NB4 (cell line): ENCODE measurements at places on chromosomes 11 and 22.
A peak's percentile ranks its signal among the peaks of the same experiment; 100 is the strongest.

GRCh38 chr22:41976070-41976901, 7.0 kb downstream of the SEPTIN3 start:
- no peak for DNase-seq

DNA sequence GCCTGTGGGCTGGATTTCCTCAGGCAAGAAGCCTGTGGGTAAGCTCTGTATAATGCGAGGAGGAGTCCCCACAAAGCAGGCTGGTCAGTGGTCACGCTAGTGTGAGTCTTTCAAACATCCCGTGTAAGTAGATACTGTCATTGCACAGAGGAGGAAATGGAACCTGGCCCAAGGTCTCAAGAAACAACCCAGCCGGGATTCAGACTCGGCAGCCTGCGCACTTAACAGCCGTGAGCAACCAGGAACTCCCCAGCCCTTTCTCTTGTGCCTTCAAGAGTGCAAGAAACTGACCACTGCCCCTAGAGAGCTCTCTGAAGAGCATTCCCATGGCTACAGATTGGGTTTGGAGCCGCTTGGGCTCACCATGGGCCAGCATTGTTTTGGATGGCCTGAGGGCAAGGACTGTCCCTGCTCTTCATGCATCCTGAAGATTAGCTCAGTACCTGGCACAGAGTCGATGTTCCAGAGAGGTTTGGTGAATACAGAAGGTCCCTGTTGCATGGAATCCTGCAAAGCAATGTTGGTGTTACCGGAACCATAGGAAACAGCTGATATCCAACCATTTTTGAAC, 6.0 kb downstream of the MPST start:
- DNase-seq: no peak

- no peak for DNase-seq
These were observed 259.4 kb downstream of the GRM5 start for GRCh38 chr11:88806410-88806809.

DNA sequence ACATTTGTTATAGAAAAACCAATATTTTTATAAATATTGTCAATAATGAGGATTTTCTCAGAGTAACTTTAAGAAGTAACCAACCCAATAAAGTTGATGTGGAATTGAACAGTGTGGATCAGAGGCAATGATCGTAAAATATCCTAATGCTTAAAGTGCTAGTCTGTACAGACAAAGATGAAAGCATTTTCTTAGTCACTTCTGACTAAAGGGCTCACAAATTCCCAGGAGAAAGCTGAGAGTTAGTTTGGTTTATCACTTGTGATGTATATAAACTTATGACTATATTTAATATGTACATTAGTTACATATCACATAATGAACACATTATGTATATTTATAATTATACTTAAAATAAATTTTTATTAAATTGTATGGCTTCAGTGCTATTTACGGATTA, 25.4 kb upstream of the DDI1 start:
- no peak for DNase-seq

GRCh38 chr11:78622666-78623065, 48.0 kb upstream of the NARS2 start:
- DNase-seq: no peak

- DNase-seq: no peak
These were observed 705.0 kb downstream of the NTM start for GRCh38 chr11:132075447-132075846.

DNA sequence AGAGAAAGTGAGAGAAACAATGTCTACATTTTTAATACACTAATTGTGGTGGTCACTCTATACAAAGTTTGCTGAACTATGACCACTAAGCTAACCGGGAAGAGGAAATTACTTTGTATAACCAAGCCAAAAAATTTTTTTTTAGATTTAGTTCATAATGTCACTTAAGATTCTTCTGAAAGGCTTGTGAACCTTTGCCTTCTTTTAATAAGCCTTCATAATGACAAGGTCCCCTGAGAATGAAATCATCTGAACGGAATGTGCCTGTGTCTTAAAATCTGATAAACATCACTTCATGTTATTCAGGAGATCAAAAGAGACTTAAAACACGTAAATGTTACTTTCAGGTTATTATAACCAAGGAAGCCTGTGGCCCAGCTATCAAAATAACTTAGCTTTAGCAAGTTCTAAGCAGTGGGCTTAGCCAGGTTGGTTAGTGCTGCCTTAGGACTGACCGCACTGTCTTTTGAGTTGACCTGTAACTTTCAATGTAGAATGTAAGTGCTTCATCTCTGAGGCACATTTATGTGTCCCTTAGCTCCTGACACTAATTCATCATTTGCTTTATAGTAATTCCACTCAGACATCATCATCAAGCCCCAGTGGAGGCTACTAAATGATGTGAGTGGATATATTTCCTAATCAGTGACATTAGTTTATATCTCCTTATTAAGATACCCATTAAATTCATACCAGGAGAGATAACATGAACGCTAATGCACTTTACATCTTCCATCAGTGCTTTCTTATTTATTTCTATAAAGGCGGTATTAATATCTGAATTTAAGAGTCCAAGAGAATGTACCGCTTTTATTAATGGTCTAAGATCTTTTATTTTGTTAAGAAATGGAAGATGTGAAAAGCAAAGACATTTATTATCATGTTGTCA, 122.5 kb downstream of the WNT11 start:
- no peak for DNase-seq

DNA sequence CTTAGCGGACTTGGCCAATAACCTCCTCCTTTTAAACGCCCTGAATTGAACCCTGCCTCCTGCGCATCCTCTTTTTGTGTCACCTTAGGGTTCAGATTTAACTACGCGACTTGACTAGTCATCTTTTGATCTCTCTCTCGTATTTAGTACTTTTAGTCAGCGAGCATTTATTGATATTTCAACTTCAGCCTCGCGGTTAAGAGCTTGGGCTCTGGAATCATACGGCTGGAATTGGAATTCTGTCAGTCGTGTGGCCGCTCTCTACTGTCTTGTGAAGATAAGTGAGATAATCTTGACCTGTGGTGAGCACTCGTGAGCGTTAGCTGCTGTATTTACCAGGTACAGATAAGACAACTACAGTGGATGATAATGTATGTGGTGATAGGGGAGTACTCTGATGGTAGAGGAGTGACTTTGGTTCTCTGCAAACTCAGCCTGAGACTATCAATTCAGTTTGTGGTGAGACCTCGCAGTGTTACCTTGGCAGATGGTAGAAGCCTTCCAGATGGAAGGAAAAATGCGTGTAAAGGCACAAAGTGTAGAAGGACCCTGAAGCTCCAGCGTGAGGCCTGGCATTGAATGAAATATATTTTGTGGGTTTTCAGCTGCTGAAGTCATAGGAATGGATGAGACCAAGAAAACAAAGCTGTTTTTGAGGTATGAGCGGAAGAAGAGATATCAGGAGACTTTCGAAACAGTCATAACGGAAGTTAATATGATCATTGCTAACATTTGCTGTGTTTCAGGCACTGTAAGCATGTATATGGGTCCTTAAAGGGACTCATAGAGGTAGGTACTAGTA, 682 bp downstream of the ATM start:
- peak; percentile 54 for DNase-seq

GRCh38 chr22:50258361-50259292, 2.9 kb downstream of the MAPK12 start:
- no peak for DNase-seq

DNA sequence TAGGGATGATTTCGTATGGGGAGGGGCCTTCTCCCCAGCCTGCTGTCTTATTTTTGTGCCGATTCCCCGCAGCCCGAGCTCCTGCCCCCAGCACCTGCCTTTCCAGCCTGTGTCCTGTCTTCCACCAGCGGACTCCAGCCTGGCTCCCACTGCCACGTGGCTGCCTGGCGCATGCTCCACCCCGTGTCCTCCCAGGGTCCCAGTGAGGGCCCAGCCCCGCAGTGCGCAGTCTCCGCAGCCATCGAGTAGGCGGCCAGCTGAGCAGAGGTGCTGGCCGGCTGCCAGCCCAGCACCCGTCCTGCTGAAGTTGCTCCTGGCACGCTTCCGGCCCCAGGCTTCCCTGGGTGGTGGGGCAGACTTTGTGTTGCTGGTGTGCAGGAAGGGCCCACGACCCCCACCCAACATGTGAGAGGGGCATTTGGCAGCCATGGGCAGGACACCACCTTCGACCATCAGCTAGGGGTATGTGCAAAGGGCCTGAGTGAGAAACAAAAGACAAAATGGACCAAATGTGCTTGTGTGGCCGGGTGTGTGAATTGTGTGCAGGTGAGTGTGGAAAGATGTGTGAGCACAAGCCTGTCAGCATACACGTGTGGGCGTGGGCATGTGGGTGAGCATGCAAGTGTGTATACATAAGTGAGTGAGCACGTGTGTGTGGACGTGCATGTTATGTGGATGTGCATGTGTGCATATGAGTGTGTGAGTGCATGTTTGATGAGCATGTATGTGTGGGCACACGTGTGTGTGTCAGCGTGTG, 55.9 kb downstream of the RTN4R start:
- no peak for DNase-seq

GRCh38 chr11:70590356-70590991, 192.1 kb downstream of the CTTN start:
- DNase-seq: no peak

- DNase-seq: no peak
These were observed 29.3 kb upstream of the CABP7 start for GRCh38 chr22:29690476-29690875.

DNA sequence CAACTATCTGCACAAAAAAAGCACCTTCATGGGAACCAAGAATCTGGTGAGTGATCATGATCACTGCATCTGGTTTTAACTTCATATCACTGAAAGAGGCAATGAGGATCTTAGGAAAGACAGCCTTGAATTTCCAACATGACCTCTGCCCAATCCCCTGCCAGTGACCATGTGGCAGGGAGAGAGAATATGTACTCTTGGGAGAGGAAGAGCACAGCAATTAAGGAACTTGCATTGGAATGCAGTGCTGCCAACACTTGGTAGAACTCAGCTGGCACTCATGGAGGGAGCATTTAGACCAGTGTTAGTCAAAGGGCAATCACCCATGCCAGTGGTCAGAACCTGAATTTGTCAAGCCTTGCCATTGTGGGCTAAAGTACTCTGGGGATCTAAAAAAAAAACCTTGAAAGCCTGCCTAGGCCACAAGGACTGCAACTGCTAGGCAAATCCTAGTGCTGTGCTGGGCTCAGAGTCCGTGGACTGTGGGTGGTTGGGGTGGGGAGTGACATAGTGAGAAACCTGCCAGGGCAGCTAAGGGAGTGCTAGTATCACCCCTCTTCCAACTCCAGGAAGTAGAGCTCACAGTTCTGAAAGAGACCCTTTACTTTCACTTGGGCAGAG, 23.1 kb downstream of the JRKL start:
- no peak for DNase-seq

DNA sequence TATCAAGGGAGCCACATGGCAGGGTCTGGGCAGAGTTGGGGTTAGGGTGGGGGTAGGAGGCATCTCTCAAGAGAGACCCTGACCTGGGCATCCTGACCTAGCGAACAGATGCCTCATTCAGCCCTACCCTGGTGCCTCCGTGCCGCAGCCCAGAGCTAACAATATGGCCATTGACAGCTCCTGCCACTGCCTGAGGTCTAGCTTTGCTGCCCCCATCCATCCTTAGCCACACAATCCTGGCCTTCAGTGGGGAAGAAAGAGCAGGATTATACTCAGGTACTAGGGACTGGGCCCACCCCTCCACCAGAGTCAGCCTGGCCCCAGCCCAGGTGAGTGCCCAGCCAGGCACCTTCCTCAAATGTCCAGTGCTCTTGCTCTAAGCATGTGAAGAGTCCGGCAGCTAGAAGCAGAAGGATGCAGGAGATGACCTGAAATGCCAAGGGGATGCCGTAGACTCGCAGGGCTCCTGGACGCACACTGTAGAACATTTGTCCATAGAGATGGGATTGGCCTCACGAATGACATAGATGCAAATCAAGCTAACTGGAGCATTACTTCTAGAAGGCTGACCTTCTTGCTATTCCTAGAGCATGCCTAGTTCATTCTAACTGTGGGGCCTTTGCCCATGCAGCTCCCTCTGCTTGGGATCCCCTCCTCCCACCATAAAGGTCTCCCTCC, 13.3 kb upstream of the SERPINH1 start:
- DNase-seq: no peak

GRCh38 chr11:135033540-135033939, 621.5 kb upstream of the B3GAT1 start:
- peak; percentile 15 for DNase-seq

GRCh38 chr22:42918500-42918899, 61.4 kb upstream of the ARFGAP3 start:
- no peak for DNase-seq

GRCh38 chr22:19606332-19607191, 82.4 kb upstream of the CLDN5 start:
- DNase-seq: no peak

- no peak for DNase-seq
These were observed 107.1 kb upstream of the CD44 start for GRCh38 chr11:35031867-35032266.

GRCh38 chr22:39220890-39221850, 23.6 kb downstream of the PDGFB start:
- DNase-seq: no peak

DNA sequence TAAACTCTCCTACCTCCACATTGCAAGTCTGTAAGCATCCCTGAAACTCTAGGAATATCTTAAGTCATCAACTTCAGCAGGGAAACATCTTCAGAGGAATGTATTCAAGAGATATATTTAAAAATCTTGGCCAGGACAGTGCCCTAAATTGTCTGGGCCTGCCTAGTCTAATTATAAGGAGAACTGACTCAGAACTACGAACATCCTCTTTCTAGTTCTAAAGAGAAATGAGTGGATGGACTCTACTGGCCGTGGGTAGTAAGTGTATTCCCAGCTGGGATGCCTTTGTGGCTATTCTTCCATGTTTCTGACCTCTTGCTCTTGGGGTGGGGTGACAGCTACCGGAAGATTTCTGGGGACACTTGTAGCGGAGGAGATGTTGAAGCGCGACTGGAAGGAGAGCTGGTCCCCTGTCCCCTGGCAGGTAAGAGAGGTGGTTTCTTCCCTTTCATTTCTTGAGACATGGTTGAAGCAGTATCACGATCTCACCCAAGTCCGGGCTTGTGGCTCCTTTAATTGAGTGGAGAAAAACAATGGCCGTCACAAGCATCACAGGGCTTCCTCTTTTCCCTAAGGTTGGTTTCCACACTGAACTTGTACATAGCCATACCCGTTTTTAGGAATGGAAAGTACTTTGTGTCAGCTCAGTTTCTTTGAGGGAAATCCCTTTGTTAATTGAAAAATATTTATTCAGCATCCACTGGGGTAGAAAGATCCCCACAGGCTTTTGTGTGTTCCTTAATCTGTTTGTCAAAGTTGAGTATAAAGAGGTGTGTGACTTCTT, 97.7 kb upstream of the SORL1-AS1 start:
- no peak for DNase-seq

- DNase-seq: peak; percentile 77
These were observed 327.6 kb upstream of the PLET1 start for GRCh38 chr11:112588252-112588694.

GRCh38 chr22:49179886-49180682, 647.6 kb downstream of the BRD1 start:
- DNase-seq: no peak

DNA sequence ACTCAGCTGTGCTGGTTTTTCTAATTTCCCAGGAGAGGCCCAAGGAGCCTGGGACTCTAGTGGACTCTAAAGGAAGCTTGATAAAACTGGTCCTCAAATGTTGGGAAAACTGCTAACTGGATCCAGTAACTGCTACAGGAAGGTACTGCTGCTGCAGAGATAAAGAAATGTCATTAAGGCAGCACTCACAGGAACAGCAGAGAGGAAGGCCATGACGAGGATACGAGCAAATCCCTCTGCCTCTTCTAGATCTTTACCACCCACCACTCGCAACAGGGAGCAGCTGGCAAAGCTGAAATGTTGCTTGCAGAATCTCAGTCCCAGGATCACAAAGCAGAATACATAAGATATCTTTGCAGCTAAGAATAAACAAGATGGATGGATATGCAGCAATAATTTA, 23.5 kb downstream of the TTC28 start:
- no peak for DNase-seq

GRCh38 chr11:68256331-68256741, 15.4 kb downstream of the C11orf24 start:
- DNase-seq: no peak
